ENCODE measurements at places on chromosomes 7 and 10.

DNA sequence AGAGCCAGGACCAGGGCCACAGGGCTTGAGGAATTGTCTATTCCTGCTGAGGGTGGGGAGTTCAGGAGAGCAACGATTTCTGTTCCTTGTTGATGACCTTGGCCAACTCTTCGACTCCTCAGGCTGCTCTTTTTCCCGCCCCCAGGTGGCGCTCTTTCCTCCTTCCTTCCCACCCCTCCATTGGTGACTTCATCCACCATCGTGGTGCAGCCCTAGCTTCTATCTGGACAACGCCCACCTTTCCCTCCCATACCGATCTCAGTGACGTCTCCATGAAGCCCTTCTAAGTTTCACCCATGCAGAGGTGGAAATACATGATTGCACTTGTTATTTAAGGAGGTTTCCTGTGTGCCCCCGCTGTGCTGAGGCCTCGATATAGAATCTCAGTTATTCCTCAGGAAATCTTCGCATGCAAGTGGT is 22.1 kb upstream of the CARD11 start:
- DNase-seq, result peak; percentile 32

DNA sequence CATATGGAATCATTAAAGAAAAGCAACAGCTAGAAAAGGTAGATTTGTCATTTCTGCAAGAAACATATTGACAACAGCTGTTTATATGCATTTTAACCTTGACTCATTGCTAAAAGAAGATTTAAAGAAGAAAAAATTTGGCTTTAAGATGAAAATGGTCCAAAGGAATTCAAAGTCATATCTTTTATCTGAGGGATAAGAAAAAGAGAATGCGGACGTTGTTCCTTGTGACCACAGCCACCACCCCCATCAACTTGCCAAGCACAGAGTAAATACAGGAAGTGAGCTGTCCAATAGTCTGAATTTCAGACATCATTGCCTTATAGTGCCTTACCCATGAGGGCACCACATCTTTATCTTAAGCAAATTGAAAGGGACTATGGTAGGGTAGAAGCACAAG is 7.3 kb upstream of the CRPPA start:
- DNase-seq, result no peak

GRCh38 chr10:87816163-87816897 is 1.7 kb downstream of the ATAD1 start:
- DNase-seq, result no peak

DNA sequence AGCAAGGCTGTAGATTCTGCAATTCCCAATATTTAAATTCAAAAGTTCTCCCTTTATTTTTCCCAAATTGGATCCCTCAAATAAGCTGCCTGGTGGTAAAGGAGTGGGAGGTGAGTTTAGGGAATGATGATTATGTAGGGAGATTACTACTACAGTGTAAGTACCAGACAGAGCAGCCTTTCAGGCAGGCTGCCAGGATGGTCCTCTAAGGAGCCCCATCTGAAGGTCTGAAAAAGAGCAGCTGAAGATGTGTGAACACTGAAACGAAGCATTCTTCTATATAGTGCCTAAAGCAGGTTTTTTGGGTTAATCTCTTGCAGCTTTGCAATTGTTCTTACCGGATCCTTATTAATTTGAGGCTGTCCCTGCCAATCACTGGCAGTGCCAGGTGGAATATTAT is 84.7 kb downstream of the CREB5 start:
- DNase-seq, result no peak

- peak; percentile 37 for DNase-seq
Observed at GRCh38 chr7:7438851-7439250, 96.8 kb downstream of the COL28A1 start.

Data from SHP77 (cell line).